Colonic mucosa (tissue), 4 donors: ENCODE measurements at places on chromosomes 5 and 9. TPM values are rescaled to one million over a fixed set of nuclear protein-coding genes. Genes with fewer than 3 reads are reported as not detected.

TSPAN17 gene
- total RNA-seq, result 36.1 TPM

DNA sequence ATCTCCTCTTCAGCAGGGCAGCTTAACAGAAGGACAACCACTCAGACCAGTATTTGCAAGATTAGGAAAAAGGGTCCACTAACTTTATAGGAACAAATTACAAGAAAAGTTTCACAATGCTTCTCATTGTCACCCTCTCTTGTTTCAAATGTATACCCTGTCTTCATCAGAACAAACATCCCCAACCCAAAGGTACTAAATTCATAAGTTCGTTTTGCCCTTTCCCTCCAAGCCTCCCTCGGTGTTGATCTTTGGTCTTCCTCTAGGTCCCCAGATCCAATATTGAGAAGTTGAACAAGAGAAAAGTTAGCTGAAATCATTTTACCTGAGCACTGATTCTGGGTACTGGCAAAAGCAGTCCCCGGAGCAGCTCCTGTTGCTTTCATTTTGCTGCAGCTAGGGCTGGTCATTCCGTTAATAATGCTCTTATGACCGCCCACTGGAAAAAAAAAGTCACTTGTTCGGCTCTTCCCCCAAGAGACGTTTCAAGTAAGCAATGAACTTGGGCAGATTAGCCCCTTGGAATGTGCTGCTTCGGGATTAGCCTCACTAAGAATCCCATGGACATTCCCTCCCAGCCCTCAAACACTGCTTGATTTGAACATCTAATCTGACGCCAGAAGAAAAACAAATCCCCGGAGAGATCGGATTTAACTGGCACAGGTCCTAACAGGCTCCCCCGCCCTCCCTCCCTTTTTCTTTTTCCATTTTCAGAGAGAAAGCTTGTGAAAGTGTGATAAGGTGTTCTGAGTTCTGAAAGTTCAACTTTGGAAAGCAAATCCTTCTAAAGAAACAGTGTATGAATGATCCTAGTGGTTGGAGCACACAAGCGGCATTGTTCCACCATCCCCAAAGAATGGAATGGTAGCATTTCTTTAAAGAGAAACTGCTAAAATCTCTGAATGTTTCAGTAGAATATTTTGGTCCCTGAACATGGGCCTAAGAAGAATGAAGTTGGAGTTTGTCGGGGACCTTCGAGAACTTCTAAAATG lies 252.5 kb downstream of the TRPM3 start:
- no peak for DNase-seq

DNA sequence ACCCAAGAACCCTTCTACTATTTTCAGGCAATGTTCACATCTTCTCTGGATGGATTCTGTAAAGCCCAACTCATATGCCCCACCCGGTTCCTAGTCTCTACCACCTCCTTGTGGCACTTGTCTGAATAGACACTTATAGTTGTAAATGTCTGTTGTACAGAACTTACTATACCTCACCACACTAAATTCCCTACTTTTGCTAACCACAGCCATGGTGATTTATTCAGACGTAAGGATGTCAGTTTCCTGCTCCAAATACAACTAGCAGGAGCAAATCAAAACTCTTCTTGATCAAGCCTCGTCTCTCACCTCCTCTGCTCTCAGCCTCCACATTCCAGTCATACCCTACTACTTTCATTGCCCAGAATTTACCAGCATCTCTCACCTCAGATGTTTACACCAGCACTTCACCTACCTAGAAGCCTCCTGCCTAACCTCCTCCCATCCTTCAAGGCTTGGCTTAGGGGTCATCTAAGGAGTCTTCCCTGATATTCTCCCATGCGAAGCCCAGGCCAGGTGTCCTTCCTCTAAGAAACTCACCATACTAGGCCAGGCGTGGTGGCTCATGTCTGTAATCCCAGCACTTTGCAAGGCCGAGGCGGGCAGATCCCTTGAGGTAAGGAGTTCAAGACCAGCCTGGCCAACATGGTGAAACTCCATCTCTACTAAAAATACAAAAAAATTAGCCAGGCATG lies 75.5 kb downstream of the MAPKAP1 start:
- DNase-seq, result peak; percentile 40

GRCh38 chr9:125514468-125514867 lies 192.5 kb downstream of the MAPKAP1 start:
- no peak for DNase-seq

LCN6 gene
- 1.2 TPM for total RNA-seq

- no peak for DNase-seq
These were observed 178.3 kb downstream of the KDM4C start for GRCh38 chr9:6936103-6936502.

DNA sequence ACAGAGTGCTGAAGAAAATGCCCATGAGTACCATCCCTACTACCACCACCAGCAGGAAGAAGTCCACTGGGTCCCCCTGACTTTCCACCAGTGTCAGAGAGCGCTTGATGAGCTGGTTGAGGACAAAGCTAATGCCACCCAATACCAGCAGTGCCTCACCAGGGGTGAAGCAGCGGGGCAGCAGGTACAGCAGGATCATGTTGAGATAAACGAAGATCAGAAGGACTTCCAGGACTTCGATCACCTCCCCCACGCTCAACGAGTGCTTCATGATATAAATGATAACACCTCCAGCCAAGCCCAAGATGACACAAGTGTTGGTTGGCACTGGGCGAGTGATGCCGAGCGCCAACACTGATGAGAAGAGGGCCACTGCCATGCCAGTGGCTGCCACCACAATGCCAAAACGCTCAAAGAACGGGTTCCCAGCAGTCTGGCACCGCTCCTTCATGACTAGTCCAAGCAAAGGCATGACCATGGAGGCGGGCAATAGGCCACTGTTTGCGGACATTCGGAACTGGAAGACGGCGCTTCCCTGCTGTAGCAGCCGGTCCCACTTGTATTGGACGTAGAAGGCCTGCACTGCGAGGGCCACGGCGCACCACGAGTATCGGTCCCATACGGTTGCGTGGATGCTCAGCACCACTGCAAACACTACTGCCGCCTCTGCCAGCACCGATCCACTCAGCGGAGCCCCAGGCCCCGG lies 679 bp downstream of the DOLK start:
- DNase-seq, result no peak

GPR151 gene
- total RNA-seq, result not detected

GRCh38 chr9:70170151-70170790 lies 88.5 kb upstream of the SMC5 start:
- no peak for DNase-seq

KIF4B gene
- not detected for total RNA-seq

GRCh38 chr9:101458963-101459631 lies 23.5 kb upstream of the ALDOB start:
- peak; percentile 43 for DNase-seq

- no peak for DNase-seq
These were observed 90.7 kb downstream of the SMIM15 start for GRCh38 chr5:61071526-61071925.

DNA sequence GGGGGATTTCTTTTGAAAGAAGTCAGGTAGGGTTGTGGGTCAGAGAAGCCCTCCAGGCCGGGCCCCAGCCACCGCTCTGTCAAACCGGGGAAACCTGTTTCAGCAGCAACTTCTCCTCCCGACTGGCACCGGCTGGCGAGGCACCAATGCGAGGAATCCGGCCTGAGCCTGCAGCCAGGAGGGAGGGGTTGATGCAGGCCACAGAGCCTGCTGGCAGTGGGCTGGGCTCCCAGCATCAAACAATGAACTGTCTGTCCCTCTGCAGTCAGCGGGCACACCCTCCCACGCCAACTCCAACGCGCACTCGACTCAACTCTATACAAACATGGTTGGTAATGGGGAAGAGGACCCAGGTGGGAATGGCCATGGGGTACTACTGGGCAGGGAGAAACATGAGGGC lies 12.1 kb downstream of the PCDH1 start:
- DNase-seq, result peak; percentile 95

- DNase-seq, result no peak
These were observed 355 bp downstream of the TLE4 start for GRCh38 chr9:79572032-79572607.

DNA sequence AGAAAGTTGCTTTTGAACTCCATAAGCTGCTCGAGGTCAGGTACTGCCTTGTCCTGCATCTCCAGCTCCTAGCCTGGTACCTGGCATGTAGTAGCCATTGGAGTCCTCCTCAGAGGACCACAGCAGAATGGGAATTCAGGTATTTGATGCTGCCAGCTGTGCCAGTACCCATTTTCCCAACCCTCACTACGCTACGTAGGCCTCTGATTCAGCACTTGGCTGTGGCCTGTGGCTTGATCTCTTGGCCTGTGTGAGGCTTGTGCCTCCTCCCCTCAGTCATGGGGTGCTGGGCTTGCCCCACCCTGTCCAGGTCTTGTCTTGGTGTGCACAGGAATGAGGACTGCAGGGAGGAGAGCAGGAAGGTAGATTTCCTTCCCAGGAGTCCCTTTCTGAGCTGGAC lies 11.8 kb downstream of the OTULIN start:
- DNase-seq, result no peak

ESM1 gene
- total RNA-seq, result 0.29 TPM

DNA sequence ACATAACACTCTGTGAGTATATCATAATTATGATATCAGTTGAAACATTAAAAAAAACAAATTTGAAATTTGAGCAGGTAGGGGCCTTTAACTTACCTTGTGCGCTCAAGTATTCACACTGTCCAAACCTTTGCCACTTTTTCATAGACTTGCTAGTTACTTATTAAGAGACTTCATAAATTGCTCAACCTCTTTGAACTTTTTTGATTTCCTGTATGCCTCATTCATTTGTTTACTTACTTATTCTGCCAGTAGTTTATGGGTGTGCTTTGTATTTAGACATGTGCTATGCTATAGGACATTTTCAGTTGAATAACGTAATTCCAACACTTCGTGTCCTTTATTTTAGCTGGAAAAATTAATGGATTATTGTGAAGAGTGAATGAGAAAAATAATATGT lies 204.8 kb downstream of the HCN1 start:
- DNase-seq, result no peak

SELENOP gene
- total RNA-seq, result 687 TPM

GRCh38 chr5:141135718-141136266 lies 786 bp downstream of the PCDHB5 start:
- no peak for DNase-seq

TTF1 gene
- 11.1 TPM for total RNA-seq

DNA sequence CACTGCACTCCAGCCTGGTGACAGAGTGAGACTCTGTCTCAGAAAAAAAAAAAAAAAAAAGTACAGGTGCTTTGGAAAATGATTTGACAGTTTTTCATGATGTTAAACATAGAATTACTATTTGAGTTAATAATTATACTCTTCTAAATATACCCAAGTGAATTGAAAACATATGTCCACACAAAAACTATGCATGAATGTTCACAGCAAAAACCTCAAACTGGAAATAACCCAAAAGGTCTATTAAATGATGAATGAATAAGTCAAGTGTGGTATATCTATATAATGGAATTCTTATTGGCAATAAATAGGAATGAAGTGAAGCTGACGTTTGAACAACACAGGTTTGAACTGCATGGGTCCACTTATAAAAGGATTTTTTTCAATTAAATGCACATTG lies 207.2 kb upstream of the DAB2 start:
- no peak for DNase-seq
